Activated T-cell treated with anti-CD3 and anti-CD28 coated beads for 48 hours (primary cell): ENCODE measurements at places on chromosomes 4 and X.
A peak's percentile ranks its signal among the peaks of the same experiment; 100 is the strongest.

GRCh38 chrX:40244980-40245379 lies 147.2 kb upstream of the BCOR start:
- no peak for DNase-seq

GRCh38 chr4:26455571-26455970 lies 34.7 kb downstream of the CCKAR start:
- no peak for DNase-seq

GRCh38 chr4:27003642-27004113 lies 143.0 kb downstream of the STIM2 start:
- peak; percentile 23 for DNase-seq

DNA sequence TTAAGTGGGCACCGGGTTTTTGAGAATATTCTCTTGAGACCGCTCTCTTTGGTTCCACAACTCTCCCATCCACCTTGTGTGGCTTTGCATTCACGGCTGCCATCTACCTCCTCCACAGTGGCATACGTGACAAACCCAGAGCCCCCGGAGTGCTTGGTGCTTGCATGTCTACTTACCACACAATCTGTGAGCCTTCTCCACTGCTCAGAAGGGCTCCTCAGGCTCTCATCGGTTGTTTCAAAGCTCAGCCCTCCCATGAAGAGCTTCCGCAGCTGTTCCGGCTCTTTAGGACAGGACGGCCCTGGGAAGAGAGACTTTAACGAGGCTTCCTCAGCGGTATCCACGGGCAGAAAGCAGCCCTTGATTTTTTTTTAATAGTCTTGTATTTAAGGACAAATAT lies 167.6 kb upstream of the ANK2 start:
- no peak for DNase-seq

GRCh38 chrX:122055460-122055859 lies 1008.0 kb downstream of the GLUD2 start:
- DNase-seq = no peak

GRCh38 chrX:145405012-145405411 lies 157.7 kb downstream of the SPANXN1 start:
- DNase-seq = no peak
